HCT116 (cell line): ENCODE measurements at places on chromosomes 1 and 21. TPM values are rescaled to one million over a fixed set of nuclear protein-coding genes. Genes with fewer than 3 reads are reported as not detected.

Gene CRYBG2
- total RNA-seq = 10.5 TPM

- no peak overlapping the region for H3K27ac ChIP-seq
- no peak for DNase-seq
- H3K4me3 ChIP-seq = no peak overlapping the region
- H3K27me3 ChIP-seq = no peaks in the 10 kb centered on the region
- H3K4me1 ChIP-seq = no peaks in the 10 kb centered on the region
These were observed 617.5 kb downstream of the KIF26B start for GRCh38 chr1:245772325-245772724.

Gene WDR4
- total RNA-seq = 34.8 TPM

DNA sequence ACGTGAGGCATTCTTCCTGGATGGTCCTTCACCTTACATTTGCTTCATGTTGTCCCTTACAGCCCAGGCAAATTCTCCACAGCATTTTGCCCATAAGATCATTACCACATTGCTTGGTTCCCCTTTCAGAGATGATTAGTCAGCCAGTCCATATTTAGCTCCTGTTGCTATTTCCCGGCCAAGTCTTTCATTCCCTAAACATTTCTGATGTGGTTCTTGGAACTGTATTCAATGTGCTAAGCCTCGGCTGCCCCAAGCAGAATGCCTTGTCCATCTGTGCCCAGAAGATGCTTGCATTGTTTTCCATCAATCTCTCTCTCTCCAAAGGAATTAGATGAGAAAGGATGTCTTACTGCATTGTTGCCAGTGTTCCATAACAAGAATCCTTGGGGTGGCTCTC, 420.9 kb upstream of the CAMK1G start:
- no peak overlapping the region for H3K4me3 ChIP-seq
- no peaks in the 10 kb centered on the region for H3K36me3 ChIP-seq
- DNase-seq = no peak
- H3K27me3 ChIP-seq = 0 out of 2 replicates have a peak, but pooled peaks cover 4% of the 10 kb centered on the region
- no peak overlapping the region for H3K27ac ChIP-seq
- H3K4me1 ChIP-seq = no peaks in the 10 kb centered on the region

GRCh38 chr1:184214128-184214527, 162.6 kb downstream of the TSEN15 start:
- H3K4me1 ChIP-seq = peaks cover 16% of the 10 kb centered on the region
- no peak for DNase-seq
- H3K27me3 ChIP-seq = no peaks in the 10 kb centered on the region
- H3K27ac ChIP-seq = no peak overlapping the region

GRCh38 chr1:222767152-222767571, 30.2 kb downstream of the FAM177B start:
- no peaks in the 10 kb centered on the region for H3K27me3 ChIP-seq
- DNase-seq = no peak
- H3K4me3 ChIP-seq = no peak overlapping the region
- no peaks in the 10 kb centered on the region for H3K4me1 ChIP-seq
- no peaks in the 10 kb centered on the region for H3K36me3 ChIP-seq
- H3K27ac ChIP-seq = no peak overlapping the region

GRCh38 chr1:31755850-31756492, 8.2 kb downstream of the ADGRB2 start:
- no peaks in the 10 kb centered on the region for H3K27me3 ChIP-seq
- H3K4me1 ChIP-seq = peaks cover 11% of the 10 kb centered on the region
- DNase-seq = no peak
- H3K36me3 ChIP-seq = no peaks in the 10 kb centered on the region
- no peak overlapping the region for H3K4me3 ChIP-seq

Gene FMO1
- total RNA-seq = not detected

- peaks cover 3% of the 10 kb centered on the region; the same call in 1 of the 2 replicates for H3K4me1 ChIP-seq
- H3K36me3 ChIP-seq = no peaks in the 10 kb centered on the region
- DNase-seq = no peak
- H3K27me3 ChIP-seq = no peaks in the 10 kb centered on the region
- no peak overlapping the region for H3K27ac ChIP-seq
- H3K4me3 ChIP-seq = no peak overlapping the region
These were observed 127.2 kb downstream of the LACTBL1 start for GRCh38 chr1:22845398-22845935.

DNA sequence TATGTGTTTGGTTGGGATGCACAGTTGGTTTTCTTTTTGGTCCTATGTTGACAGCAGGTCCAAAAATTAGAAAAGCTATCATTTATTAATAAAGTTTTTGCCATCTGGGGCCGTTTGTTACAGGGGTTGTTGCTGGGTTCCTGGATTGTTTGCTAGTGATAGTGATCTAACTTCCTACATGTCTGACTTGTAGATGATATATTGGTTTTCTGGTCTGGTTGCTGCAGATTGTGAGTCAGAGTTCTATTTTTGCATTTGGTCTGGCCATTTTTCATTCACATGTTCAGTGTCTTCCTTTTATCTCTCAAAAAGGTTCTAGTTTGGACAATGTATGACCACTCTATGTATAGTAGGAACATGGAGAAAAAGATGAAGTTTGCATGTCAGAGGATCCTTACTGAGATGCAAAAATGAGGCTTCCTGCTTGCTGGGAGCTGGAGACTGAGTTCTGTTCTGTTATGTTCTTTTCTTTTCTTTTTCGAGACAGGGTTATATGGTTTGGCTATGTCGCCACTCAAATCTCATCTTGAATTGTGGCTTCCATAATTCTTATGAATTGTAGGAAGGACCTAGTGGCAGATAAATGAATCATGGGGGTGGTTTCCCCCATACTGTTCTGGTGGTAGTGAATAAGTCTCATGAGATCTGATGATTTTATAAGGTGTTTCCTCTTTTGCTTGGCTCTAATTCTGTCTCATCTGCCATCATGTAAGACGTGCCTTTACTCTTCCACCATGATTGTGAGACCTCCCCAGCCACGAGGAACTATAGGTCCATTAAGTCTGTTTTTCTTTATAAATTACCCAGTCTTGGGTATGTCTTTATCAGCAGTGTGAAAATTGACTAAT, 4.2 kb upstream of the NVL start:
- no peak overlapping the region for H3K4me3 ChIP-seq
- peaks cover 9% of the 10 kb centered on the region; the same call in 1 of the 2 replicates for H3K4me1 ChIP-seq
- H3K27me3 ChIP-seq = no peaks in the 10 kb centered on the region
- no peak overlapping the region for H3K27ac ChIP-seq

Gene CLEC20A
- not detected for total RNA-seq
